Thoracic aorta (tissue), 2 donors: ENCODE measurements at places on chromosomes 7 and 10. TPM values are rescaled to one million over a fixed set of nuclear protein-coding genes. Genes with fewer than 3 reads are reported as not detected.

DNA sequence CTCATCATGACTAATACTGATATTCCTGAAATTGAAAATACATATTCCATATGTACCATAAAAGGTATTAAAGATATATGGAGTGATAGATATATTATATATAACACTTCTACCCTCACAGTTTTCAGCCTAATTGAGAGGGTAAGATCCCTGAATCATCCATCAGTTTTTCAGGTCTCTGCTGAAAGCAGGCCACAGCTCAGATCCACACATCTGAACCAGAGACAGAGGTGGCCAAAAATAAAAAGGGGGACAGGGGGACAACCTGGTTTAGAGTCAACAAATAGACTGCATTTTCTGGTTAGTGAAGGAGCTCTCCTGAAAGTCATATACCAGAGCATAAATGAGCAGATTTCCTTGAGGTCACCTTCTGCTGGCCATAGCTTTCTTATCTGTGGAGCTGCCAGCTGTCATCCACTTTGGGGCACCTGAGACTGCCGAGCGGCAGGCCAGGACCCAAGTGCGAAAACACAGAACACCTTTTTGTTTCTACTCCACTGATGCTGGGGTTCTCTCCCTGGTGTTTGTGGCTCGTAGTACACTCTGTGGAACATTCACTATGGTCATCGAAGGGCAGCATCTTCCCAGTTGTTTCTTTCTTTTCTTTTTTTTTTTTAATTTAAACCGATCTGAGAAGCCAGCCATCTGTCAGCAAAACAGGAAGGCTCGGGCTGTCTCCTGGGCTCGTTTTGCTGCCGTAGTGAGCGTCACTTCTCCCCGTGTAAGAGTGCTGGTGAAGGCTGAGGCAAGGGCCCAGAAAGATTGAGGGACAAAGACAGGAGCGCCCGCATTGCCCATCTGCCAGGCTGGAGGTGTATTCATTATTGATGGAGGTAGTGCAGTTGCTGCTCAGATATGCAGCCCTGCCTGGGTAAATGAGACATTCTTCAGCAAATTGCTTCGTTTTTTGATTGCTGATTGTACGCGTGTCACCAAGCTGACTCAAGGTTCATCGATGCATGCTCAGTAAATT is 13.5 kb downstream of the IKZF1 start:
- no peaks in the 10 kb centered on the region for H3K4me1 ChIP-seq
- DNase-seq = no peak
- H3K4me3 ChIP-seq = no peak overlapping the region
- no peak overlapping the region for H3K27ac ChIP-seq
- H3K36me3 ChIP-seq = no peaks in the 10 kb centered on the region
- no peaks in the 10 kb centered on the region for H3K27me3 ChIP-seq

The GRID2IP gene
- 0.14 TPM for total RNA-seq

GRCh38 chr7:120412139-120413050 is 139.4 kb downstream of the KCND2 start:
- H3K4me3 ChIP-seq = no peak overlapping the region
- DNase-seq = no peak
- no peak overlapping the region for H3K27ac ChIP-seq
- H3K27me3 ChIP-seq = no peaks in the 10 kb centered on the region
- no peaks in the 10 kb centered on the region for H3K4me1 ChIP-seq

- H3K36me3 ChIP-seq = no peaks in the 10 kb centered on the region
- no peaks in the 10 kb centered on the region for H3K27me3 ChIP-seq
- DNase-seq = no peak
These were observed 16.4 kb upstream of the LGI1 start for GRCh38 chr10:93741367-93741766.

The TMEM139 gene
- total RNA-seq = 3.2 TPM

GRCh38 chr7:98879198-98879978 is 1.1 kb downstream of the TRRAP start:
- peaks cover 24% of the 10 kb centered on the region for H3K36me3 ChIP-seq
- peak overlapping the region; percentile 92 for H3K27ac ChIP-seq
- no peaks in the 10 kb centered on the region for H3K27me3 ChIP-seq
- H3K4me1 ChIP-seq = peaks cover 9% of the 10 kb centered on the region
- DNase-seq = no peak

The TRIM73 gene
- 2.5 TPM for total RNA-seq

GRCh38 chr10:13820119-13820963 is 233.6 kb downstream of the PRPF18 start:
- no peaks in the 10 kb centered on the region for H3K36me3 ChIP-seq
- no peak overlapping the region for H3K4me3 ChIP-seq
- DNase-seq = no peak
- no peak overlapping the region for H3K27ac ChIP-seq
- peaks cover 50% of the 10 kb centered on the region for H3K4me1 ChIP-seq

DNA sequence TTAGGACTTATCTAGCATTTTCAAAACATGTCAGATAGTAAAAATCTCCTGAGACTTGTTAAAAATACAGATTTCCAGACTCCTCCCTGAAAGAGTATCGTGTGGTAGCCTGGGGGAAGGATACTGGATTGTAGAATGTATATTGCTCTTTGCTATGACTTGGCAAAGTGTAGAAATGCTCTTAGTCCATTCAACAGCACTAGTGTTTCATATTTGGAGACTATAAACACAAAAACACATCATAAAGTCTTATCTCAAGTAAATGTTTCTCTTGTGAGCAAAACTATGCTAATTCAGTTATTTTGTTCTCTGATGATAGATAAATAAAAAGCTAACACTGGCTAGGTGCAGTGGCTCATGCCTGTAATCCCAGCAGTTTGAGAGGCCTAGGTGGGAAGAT is 137.5 kb upstream of the PRPS1L1 start:
- no peaks in the 10 kb centered on the region for H3K27me3 ChIP-seq
- DNase-seq = no peak
- H3K36me3 ChIP-seq = no peaks in the 10 kb centered on the region
- no peak overlapping the region for H3K4me3 ChIP-seq
- no peak overlapping the region for H3K27ac ChIP-seq
- peaks cover 5% of the 10 kb centered on the region for H3K4me1 ChIP-seq

GRCh38 chr10:20552382-20552781 is 344.7 kb downstream of the NEBL start:
- no peaks in the 10 kb centered on the region for H3K27me3 ChIP-seq
- no peaks in the 10 kb centered on the region for H3K36me3 ChIP-seq
- no peak for DNase-seq
- H3K27ac ChIP-seq = no peak overlapping the region
- H3K4me3 ChIP-seq = no peak overlapping the region

DNA sequence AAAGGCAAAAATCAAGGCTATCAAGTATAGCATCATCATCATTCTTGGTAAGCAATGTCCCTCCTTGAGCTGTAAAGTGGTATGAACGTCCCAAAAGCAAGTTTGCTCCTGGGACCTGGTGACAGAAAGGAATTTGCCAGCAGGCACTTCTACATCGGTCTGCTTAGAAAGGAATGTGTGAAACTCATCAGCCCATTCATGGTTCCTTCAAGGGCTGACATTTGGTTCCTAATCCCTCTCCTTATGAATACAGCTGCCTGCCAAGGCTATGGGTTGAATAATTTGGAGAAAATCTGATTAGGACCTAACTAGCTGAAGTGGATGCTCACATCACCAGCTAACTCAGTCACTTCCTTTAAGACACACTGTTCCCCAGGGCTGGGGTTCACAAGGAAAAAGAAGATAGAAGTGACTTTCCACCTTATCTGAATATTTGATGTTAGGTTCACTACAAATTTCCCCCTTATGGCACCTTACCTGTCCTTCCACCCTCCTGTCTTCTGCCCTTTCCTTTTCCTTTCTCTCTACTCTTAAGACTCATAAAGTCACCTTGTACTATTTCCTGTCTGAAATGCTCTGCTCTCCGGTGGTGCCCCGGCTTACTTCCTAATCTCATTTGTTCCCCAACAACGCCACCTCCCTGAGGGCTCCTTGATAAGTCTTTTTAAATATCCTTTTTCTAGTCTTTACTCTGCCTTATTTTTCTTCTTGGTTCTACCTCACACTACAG is 187.1 kb downstream of the NPSR1 start:
- no peak for DNase-seq
- no peaks in the 10 kb centered on the region for H3K36me3 ChIP-seq
